ENCODE measurements at places on chromosomes 11 and 22.

- peak; percentile 37 for DNase-seq
Measured at GRCh38 chr11:79400717-79401330, 40.0 kb downstream of the TENM4 start.

- DNase-seq = no peak
Measured at GRCh38 chr11:125071435-125071834, 8.3 kb downstream of the SLC37A2 start.

- DNase-seq = no peak
Measured at GRCh38 chr22:46587492-46588278, 32.5 kb upstream of the GRAMD4 start.

DNA sequence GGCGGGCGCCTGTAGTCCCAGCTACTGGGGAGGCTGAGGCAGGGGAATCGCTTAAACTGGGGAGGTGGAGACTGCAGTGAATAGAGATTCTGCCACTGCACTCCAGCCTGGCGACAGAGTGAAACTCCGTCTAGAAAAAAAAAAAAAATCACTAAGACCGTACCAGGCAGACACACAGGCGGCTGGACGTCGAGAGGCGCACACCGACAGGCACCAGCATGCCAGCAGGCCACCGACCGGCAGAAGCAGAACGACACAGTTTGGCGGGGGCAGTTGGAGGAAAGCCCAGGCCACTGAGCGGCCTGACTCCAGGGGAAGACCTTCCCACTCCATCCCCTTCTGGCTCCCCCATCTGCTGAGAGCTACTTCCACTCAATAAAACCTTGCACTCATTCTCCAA lies 17.5 kb downstream of the OR10D3 start:
- DNase-seq = no peak

- DNase-seq = no peak
Measured at GRCh38 chr22:43925433-43926348, 2.1 kb downstream of the PNPLA3 start.

DNA sequence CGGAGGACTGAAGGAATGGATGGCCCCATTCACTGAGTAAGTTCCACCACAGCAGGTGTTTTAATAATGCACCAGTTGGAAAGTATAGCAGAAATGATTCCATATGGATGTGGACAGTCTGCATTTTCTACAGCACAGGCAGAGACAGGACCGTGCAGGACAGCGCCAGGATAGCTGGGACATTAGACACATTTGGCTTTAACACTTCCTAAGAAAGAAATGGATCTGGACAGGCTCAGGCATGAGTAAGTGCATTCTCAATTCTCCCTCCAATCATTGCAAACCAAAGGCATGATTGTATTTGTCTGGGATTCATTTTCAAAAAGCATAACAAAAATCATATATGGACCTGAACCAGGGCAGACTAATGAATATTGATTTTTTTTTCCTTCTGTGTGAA lies 233.0 kb upstream of the POU2AF2 start:
- DNase-seq = no peak

- DNase-seq = no peak
Measured at GRCh38 chr11:63007920-63008319, 7.7 kb downstream of the SLC22A8 start.

DNA sequence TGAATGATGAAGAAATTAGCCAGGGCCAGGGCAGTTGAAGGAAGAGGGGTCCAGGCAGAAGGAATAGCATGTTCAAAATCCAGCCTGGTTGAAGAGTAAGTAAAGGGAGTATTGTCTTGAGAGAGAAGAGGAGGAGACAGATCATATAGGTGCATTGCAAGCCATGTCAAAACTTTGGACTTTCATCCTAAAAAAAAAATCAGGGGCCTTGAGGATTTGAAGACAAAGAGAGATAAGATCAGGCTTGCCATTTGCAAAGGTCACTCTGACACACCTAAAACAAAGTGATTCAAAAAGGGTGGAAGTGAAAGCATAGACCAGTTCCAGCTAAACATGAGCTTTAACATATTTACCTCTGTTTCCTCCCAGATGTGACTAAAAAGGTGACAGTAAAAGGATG lies 95.7 kb upstream of the DRD2 start:
- DNase-seq = no peak

DNA sequence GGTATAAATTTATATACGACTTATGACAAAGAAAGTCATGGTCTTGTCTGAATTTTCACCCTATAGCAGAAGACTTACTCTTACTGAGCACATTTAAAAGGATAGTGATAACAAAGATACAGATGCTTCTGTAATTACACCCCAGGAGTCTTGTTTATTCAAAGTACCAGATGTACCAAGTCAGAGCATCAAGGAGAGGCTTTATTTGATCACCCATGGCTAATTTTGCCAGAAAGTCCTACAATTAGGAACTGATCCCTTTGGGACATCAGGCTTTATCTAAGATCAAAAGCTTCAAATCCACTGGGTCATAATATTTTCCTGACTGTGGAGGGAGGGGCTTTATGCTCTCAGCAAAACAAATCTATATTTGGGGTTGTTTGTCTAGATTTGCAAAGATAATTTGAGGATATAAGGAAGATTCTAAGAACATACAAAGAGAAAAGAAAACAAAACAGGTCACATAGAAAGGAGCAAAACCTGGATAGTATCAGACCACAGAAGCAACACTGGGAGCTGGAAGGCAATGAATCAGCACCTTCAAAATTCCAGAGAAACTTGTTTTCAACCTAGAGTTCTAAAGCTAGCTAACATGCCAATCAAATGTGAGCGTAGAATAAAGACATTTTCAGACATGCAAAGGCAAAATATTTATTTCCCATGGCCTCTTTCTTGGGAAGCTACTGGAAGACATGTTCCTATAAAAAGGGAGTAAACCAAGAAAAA lies 124.8 kb upstream of the CSNK2A3 start:
- DNase-seq = no peak

- DNase-seq = no peak
Measured at GRCh38 chr11:117670924-117671323, 126.1 kb downstream of the DSCAML1 start.

DNA sequence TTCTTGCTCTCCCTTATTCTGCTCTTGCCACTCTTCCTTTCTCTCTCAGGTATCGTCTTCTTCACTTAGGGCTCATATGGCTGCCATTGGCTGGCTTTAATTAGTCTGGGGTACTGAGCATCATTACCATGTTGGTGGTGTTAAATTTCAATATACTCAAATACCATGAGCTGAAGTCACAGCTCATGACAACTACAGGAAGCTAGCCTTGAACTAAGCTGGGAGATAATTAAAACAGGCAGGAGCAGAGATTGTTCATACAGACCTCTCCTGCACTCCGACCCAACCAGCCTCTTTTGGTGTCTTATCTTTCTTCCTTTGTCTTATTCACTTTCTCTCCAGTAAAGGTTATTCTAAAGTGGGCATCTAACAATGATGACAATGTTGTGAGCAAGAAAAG lies 130.9 kb upstream of the BLID start:
- no peak for DNase-seq

DNA sequence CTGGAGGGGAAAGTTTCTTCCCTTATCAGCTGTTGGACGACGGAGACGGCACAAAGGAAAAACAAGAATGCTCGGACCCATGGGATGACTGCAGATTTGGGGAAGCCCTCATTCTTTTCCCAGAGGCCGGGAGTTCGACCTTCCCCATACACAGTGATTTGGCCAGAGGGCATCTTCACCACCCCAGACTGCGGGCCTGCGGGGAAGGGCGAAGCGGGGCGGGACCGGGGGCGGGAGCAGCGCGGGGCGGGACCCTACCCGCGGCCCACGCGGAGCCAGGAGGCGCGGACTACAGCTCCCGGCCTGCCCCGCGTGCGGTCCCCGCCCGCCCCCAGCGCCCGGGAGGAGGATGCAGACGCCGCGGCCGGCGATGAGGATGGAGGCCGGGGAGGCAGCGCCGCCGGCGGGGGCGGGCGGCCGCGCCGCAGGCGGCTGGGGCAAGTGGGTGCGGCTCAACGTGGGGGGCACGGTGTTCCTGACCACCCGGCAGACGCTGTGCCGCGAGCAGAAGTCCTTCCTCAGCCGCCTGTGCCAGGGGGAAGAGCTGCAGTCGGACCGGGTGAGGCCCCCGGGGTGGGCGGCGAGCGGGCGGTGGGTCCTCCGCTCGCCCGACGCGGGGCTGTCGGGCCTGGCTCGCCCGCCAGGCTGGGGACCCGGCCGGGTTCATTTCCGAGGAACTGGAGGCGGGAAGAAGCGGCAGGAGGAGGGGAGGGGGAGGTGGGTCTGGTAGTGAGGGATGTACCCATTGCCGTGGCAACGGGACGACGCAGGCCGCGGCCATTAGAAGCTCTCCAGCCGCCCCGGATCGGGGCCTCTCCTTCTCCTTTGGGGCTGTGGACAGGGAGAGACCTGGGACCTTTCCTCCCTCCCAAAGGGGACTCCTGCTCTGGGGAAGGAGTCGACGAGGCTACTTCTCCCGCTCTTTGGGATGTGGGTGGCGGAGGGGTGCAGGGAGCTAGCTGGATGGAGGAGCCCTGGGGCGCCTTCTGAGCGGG lies at the start of gene KCTD17:
Gene KCTD17 (plus strand): TSS at position 352 of the 995 bp plus-strand sequence. CDS start 19 bp downstream, at position 371.
- peak; percentile 24 for DNase-seq

GRCh38 chr11:122101625-122102291 lies 14.3 kb downstream of the BLID start:
- peak; percentile 86 for DNase-seq

DNA sequence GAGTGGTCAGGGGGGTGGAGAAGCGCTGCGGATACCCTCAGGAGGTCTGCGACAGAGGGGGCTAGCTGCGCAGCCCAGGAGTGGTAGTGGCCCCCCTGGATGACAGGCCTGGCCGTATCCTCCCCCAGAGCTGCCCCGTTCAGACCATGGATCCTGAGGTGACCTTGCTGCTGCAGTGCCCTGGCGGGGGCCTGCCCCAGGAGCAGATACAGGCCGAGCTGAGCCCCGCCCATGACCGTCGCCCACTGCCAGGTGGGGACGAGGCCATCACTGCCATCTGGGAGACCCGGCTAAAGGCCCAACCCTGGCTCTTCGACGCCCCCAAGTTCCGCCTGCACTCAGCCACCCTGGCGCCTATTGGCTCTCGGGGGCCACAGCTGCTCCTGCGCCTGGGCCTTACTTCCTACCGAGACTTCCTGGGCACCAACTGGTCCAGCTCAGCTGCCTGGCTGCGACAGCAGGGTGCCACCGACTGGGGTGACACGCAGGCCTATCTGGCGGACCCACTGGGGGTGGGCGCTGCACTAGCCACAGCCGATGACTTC lies 505 bp downstream of the NUDT22 start:
- DNase-seq = peak; percentile 53

DNA sequence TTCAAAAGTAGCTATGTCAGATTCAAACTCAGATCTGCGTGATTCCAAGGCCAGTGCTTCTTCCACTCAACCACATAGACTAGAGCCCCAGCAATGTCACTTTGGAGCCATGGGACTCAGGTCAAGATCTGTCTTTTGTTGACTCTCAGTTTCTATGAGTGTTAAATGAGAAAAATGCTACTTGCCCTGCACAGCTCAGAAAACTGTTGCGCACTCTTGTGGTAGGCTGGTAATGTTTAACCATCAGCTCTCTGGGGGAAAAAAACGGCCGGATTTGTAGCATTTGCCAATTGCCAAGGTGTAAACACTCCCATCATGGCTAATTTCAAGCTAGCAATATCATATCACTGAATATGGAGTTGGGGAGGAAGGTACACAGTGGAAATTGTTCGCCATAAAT lies 328.1 kb upstream of the SYN3 start:
- DNase-seq = no peak

- no peak for DNase-seq
Measured at GRCh38 chr22:37571992-37572373, 7.9 kb downstream of the LGALS2 start.

DNA sequence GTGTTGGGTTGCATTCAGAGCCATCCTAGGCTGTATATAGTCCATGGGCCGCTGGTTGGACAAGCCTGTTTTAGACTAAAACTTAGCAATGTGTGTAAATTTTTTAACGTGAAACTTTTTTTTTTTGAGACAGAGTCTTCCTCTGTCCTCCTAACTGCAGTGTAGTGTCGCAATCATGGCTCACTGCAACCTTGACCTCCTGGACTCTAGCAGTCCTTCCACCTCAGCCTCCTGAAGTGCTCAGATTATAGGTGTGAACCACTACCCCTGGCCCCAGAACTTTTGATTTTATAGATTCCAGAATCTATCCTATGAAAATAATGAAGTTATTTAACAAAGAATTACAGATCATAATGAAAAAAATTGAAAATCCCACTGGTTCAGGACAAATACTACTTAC lies 29.9 kb upstream of the PANX2 start:
- DNase-seq = no peak

- no peak for DNase-seq
Measured at GRCh38 chr11:102724904-102725500, at the start of gene MMP8. TSS of gene MMP8 (minus strand) at chr11:102724954. CDS start at chr11:102724855, 99 bp downstream.

DNA sequence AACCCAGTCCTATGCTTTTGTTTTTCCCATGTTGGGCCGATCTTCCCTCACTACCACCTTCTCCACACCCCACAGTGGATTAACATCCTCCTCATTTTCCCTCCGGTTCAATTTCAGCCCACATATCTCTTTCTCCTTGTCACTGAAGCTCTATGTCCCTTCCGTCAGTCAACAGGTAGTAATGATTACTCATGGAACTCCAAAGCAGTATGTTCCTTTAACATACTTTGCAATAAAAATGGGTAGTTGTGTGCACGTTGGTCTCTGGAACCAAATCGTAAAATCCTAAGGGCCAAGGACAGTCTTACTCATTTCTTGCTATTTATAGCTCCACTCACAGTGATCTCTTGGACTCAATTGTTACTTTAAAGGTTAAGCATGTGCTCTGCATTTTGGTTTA lies 20.2 kb downstream of the AMOTL1 start:
- no peak for DNase-seq

DNA sequence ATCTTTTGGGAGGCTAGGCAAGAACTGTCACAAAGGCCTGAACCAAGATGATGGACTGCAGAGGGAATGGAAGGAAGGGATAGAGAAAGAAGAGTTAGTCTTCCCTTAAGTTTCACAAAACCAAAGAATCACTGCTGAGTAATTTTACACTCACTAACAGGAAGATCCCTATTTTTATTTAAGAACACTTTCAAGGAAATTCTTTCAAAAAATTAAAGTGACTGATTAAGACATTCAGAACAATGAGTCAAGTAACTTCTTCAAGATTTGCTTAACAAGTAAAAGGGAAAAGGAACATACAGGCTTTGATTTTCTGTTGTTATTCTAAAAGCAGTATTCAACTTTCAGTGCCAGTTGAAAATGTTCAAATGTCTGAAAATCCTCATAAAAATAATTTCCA lies 3.1 kb downstream of the PITPNB start:
- no peak for DNase-seq

GRCh38 chr11:78226684-78227680 lies 38.3 kb downstream of the USP35 start:
- no peak for DNase-seq

Data from NCI-H1092 (cell line).